Karpas-422 (cell line): ENCODE measurements at places on chromosomes 13 and 19. TPM values are rescaled to one million over a fixed set of nuclear protein-coding genes. Genes with fewer than 3 reads are reported as not detected.

The C3 gene
- not detected in 2 replicates for total RNA-seq

DNA sequence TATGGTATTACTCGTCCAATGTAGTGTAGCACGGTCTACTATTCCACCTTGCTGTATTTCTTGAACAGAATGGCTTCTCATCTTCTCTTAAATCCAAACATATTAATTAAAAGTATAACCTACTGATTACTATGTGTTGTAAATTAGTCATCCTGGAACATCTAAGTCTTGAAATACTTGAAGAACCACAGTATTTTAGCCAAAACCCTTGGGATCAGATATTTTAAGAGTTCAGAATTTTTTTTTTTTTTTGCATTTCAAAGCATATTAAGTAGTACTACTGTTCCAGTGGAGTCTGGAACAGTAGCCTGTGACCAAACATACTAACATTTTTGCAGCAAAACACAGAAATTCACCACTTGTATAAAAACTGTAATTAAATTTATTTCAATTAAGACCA lies 30.1 kb downstream of the ZC3H13 start:
- no peak for DNase-seq

The ZNF799 gene
- 5.1 TPM in 2 replicates for total RNA-seq

GRCh38 chr13:93726173-93726957 lies 499.8 kb downstream of the GPC6 start:
- no peak for DNase-seq

The SIGLEC11 gene
- total RNA-seq, result 0.87 TPM in 1 of 2 replicates, not detected in the other

The TFDP1 gene
- total RNA-seq, result 89.2 and 113 TPM in 2 replicates

DNA sequence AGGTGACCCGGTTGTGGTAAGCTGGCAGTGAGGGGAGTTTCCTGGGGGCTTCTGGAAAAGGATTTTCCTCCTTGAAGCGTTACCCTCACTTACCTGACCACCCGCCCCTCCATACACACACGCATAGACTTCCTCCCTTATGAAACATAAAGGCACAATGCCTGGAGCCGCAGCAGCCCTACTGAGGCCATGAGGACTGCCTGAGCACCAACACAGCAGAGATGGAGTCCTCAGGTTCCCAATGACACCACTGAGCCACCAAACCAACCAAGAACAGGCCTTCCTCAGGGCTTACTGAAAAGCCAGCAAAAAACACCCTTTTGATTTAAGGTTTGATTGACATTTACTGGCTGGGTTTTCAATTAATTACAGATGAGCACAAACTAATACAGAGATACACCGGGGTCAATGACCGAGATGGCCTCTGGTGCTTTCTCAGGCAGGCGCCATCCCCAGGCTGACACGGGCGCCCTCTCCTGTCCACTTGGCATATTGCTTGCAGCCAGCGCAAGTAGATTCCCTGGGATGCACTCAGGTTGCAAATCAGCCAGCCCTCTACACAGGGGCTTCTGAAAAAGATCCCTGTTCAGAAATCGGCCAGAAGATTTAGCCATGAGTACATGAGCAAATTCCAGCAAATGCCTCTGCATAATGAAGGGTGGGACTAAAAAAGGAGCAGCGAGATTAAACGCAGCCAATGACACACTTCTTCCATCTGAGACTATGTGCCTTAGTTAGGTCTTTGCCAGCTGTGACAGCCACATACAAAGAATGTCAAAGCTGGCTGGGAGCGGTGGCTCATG lies 14.8 kb downstream of the OPA3 start:
- peak; percentile 89 for DNase-seq

The NPAS1 gene
- total RNA-seq, result 4.8 and 5.7 TPM in 2 replicates

DNA sequence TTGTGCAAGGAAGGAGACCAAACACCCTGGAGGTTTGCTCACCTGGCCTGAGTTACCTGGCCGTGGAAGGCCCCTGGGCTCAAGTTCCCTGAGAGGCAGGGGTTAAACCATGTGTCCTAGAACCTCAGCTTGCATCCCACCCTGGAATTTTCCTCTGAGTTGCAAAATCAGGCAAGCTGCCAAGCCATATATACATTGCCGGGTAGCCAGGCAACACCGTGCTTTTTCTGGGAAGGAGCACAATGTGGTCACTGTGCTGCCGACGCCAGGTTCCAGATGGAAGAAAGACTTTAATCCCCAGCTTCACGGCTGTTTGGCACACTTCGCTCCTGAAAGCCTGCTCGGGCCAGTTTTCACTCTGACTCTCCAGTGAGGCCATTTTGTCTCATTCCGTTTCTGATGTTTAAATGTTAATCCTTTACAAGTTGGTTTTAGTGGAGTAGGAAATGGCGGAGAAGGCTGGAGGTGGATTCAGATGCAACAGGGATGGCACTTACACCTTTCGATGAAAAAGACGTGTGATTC lies 60.1 kb upstream of the PEG3 start:
- DNase-seq, result no peak

GRCh38 chr13:76663592-76664335 lies 222.4 kb downstream of the KCTD12 start:
- DNase-seq, result no peak

DNA sequence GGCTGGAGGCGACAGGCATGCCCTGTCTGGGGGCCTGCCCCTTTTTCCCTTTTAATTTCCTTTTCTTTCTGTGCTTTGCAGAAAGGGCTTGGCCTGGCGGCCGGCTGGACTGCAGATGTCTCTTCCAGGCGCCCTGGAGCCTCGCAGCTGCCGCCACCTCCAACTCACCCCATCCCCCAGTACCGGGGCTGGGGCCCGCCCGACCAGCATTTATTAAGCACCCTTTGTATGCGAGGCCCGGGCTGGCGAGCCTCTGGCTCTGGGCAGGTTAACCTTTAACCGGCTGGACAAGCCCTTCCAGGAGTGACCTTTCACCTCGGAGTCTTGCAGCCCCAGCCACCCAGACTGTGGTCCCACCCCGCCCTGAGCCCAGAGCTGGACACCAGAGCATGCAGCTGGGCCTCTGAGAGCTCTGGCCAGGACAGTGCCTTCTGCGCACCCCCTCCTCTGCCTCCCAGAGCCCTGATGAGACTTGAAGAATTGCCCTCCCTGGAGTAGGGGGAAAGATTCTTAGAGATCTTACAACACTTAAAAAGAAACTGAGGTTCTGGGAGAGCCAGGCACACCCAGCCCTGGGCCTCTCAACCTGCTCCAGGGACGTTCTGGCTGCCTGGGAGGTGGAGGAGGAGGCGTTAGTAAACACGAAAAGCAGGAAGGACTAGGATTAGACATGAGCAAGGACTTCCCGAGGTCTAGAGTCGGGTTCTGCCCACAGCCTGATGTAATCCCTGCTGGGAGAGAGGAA lies 1.1 kb upstream of the NR2F6 start:
- DNase-seq, result no peak

The SIGLEC10 gene
- 500 and 730 TPM in 2 replicates for total RNA-seq

The KLHL1 gene
- not detected in 2 replicates for total RNA-seq

GRCh38 chr13:50401049-50401505 lies 385.8 kb downstream of the KCNRG start:
- no peak for DNase-seq

DNA sequence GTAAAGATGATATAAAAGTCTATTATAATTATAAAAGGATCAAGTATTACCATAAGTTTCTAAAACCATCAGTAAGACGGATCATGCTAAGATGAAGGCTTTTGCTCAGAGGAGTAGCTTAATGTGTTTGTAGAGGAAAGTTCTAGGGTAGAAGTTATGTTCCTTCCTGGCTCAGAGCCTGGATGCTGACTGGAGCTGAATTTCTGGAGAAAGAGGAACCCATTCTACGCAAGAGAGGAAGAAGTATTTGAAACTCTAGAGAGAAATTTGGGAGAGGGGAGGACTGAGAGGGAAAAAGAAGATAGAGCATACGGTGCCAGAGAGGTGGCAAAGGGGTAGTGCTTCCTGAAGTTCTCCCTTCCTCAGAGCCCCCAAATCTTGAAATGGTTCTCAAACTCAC lies 51.4 kb upstream of the SGCG start:
- no peak for DNase-seq

The PABPC3 gene
- 0.14 and 0.37 TPM in 2 replicates for total RNA-seq

- DNase-seq, result no peak
Measured at GRCh38 chr19:15928321-15928720, 6.0 kb downstream of the CYP4F11 start.

The GNA15 gene
- not detected in 2 replicates for total RNA-seq

GRCh38 chr19:34851277-34851804 lies 75.4 kb upstream of the ZNF30 start:
- peak; percentile 62 for DNase-seq

- no peak for DNase-seq
Measured at GRCh38 chr13:53137779-53138178, 109.2 kb downstream of the OLFM4 start.

The ZNF530 gene
- total RNA-seq, result 5.2 and 7.7 TPM in 2 replicates

GRCh38 chr13:37647031-37647650 lies 48.6 kb upstream of the POSTN start:
- DNase-seq, result no peak

The ICAM1 gene
- total RNA-seq, result 1.8 and 5.1 TPM in 2 replicates

The ZNF587B gene
- 16.3 and 20.1 TPM in 2 replicates for total RNA-seq

- no peak for DNase-seq
Measured at GRCh38 chr13:42494157-42494556, 79.8 kb upstream of the TNFSF11 start.

DNA sequence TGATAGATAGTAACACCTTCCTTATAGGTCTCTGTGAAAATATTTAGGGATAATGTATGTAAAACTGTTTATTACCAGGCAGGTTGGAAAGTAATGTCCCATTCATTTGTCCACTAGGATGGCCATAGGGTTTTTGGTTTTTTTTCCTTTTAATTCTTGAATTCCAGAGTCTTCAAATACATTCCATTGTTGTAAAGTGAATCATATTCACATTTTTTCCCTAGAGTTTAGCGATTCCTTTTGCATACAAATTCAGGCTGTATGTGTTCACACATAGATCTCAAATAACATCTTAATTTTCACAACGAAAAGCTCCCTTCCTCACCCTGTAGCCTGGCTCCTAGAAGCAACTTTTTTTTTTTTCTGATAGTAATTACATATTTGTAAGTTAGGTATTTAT lies 1.8 kb upstream of the ZNF557 start:
- DNase-seq, result no peak

The CYP2A7 gene
- not detected in 2 replicates for total RNA-seq

GRCh38 chr19:18650468-18651041 lies 13.7 kb downstream of the KLHL26 start:
- no peak for DNase-seq

GRCh38 chr13:73571376-73571775 lies 512.6 kb downstream of the KLF5 start:
- no peak for DNase-seq

DNA sequence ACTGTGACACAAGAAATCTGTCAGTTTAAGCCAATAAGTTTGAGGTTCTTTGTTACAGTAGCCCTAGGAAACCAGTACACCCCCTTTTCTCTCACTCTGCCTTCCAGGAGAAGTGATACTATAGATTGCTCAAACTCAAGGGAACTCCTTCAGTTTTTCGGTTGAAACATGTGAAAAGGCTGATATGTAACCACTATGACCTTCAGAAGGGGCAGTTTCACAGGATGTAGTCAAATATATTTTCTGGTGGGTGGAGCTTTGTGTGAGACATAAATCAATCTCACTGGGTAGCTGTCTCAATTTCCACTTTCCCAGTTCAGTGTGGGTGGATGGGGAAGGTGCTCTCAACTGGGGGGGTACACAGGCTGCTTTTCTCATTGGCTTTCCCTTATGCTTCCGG lies 41.7 kb downstream of the HTR2A start:
- DNase-seq, result no peak

The RUBCNL gene
- total RNA-seq, result 0.14 TPM in 1 of 2 replicates, not detected in the other
